ENCODE measurements at places on chromosomes 1 and 21.
A peak's percentile ranks its signal among the peaks of the same experiment; 100 is the strongest.

DNA sequence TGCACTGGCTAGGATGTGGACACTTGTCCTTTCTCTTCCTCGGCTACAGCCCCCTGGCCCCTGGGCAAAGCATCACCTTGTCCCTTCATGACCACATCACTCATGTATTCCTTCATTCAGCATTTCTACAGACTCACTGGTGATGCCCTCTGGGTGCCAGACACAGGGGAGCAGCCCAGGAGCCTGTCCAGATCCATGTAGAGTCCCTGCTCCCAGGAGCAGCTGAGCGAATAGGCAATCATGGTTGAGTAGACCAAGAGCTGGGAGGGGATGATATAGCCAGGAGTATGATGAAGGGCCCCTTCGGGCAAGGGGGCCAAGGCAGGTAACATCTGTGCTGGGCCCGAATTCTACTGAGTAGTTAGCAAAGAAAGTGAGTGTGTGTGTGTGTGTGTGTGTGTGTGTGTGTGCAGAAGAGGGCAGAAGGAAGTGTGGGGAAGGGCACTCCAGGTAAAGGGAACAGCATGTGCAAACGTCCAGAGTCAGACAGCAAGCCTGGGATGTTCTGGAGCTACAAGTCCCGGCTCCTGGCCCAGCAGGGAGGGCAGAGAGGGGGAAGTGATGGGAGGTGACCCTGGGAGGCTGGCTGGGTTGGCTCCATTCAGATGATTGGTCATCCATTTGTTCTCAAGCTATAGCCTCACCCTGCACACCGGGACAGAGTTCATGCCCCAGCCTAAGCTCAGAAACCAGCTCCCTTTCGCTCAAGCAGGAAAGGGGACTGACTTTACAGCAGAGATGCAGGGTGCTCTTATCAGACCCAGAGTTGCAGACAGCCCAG is 21.0 kb upstream of the PIK3CD start:
- DNase-seq: no peak

DNA sequence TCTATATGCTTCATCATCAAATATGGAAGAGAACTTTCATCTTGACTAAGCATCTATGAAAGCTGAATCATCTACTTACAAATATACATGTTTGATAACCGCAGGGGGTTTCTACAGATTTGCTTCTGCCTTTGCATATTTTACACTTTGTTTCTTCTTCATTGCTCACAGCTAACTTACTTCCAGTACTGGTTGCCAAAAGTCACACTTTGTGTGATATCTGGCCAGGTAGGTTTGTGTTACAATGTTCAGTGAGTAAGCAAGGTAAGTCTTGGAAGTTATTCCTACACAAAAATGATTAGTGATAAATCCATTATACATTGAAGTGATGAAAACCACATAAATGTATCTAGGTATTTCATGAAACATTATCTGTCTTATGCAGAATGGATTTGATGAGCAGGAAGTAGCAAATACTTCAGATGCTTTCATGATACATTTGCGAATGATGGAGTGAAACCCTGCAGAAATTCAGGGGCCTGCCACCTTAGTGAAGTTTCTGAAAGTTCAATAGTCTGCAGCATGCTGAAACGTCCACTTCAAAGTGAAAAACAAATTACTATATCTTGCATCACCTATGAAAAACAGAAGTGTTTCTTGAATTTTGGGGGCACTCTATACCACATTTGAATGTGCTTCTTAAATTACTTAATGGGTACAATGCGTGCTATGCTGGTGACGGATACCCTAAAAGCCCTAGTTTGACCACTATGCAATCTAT is 187.3 kb downstream of the ATP6V1G3 start:
- DNase-seq: no peak

- DNase-seq: no peak
Observed at GRCh38 chr1:48920851-48921250, 144.2 kb upstream of the BEND5 start.

DNA sequence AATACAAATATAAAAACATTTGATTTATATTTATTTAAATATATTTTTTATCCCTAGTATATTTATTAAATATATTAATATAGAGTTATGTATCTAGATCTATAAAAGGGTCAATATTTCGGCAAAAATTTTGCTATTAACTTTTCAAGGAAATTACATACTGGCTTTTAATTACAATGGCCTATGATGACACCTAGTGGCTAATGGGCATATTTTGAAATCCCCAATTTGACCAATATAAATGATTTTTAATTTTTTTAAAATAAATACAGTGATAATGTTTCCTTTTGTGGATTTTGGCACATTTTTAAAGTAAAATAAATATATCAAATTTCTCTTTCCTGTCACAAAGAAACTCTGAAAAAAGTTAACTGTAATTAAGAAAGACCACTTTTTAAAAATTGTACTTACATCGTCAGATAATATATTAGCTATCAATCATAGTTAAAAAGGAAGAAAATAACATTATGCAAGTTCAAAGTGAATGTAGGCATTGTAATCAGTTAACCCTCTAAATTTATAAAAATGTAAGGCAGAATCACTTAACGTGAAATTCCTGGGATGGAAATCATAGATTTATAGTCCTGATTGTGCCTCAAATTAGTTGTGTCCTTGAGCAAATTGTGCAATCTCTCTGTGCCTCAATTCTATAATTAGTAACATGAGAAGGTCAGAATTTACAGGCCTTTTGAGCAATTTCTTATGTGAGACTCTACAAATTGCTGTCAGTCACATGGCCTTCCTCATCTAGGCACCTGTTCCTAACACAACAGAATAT is 25.6 kb upstream of the RGS13 start:
- no peak for DNase-seq

- no peak for DNase-seq
Observed at GRCh38 chr1:173549813-173550212, 53.1 kb downstream of the SLC9C2 start.

- peak; percentile 47 for DNase-seq
Observed at GRCh38 chr1:20666804-20667203, 5.6 kb upstream of the DDOST start.

- no peak for DNase-seq
Observed at GRCh38 chr1:23759277-23759676, 16.0 kb downstream of the ELOA start.

- no peak for DNase-seq
Observed at GRCh38 chr1:217919683-217920388, 288.7 kb downstream of the SPATA17 start.

- DNase-seq: no peak
Observed at GRCh38 chr1:53254011-53254640, 15.8 kb upstream of the MAGOH start.

DNA sequence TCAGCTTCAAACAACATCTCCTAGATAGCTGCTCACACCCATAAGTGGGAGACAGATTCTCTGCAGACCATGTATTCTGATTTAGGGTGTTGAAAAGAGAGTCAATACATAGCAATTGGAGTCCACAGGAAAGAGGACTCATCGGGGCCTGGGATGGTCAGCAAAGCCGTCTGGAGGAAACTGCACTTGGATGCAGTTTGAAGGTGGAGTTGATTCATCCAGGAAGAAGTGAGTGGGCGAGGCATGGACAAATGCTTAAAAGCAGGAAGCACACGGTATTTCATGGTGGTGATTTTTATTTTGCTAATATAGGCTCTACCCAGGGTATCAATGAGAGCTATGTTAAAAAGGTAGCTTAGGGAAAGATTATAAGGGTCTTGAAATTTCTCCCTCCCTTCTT is 36.8 kb upstream of the DIRAS3 start:
- DNase-seq: no peak

DNA sequence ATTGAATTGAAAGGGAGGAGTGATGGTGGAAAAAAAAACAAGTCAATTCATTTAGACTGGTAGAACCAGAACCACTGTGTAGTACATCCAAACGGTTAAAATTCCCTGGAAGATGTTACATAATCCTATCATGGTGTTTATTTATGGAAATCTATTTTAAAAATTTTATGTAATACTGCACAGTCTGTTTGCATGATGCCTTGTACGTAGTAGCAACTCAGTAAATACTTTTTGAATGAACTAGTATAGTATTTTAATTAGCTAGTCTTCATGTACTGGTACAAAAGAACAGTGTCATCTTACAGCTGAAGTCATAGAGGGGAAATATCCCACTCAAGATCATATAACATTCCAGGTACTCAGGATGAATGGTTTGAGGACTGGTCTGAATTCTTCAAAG is 27.0 kb upstream of the IER5 start:
- no peak for DNase-seq

- DNase-seq: peak; percentile 40
Observed at GRCh38 chr1:112298558-112298957, 97.5 kb upstream of the CTTNBP2NL start.

- peak; percentile 98 for DNase-seq
Observed at GRCh38 chr1:154936555-154937084, at the start of gene PMVK. Gene PMVK (minus strand): TSS chr1:154936719. CDS start chr1:154936685, 34 bp downstream.

DNA sequence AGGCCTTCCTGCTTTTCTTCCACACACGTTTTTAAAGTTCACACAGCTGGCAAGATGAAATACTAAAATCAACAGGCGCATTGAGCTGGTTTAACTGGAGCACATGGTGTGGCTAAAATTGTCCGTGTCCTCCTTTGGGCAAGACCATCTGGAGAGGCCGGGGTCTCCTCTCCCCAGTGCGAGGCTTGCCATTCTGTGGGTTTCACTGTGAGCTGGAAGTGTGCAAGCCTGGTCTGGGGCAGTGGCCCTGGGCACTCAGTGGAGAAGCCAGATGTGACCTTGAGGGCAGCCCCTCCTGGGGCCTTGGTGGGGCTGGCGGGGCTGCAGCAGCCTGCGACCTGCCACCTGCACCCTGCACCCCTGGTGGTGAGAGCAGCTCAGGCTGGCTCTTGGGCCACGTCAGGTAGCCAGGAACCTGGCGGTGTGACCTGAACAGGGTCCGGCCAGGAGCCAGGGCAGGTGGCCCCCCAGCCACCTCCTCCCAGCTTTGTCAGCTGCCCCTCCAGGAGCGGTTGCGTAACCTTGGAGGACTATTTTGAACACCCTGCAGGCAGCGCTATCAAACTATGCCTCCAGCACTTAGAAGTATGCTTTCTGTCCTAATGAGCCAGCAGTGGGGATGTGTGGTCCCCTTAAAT is 52.4 kb downstream of the SLC37A1 start:
- DNase-seq: no peak

DNA sequence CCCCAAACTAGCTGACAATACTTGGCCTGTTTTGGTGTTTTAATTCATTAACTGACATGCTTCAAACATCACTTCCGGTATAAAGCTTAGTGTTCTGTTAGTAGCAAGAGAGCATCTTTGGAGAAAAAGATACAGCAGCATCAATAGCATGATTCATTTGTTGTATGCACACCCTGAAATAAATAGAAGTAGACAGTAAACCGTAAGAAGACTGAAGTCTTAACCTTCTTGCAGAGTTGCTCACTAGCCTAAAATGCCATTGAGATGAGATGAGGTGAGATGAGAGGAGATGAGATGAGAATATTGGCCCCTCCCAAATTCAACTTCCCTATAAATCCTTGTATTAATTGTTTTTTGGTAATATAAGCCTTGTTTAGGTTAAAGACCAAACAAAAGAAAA is 108.8 kb downstream of the TNFSF18 start:
- DNase-seq: no peak

DNA sequence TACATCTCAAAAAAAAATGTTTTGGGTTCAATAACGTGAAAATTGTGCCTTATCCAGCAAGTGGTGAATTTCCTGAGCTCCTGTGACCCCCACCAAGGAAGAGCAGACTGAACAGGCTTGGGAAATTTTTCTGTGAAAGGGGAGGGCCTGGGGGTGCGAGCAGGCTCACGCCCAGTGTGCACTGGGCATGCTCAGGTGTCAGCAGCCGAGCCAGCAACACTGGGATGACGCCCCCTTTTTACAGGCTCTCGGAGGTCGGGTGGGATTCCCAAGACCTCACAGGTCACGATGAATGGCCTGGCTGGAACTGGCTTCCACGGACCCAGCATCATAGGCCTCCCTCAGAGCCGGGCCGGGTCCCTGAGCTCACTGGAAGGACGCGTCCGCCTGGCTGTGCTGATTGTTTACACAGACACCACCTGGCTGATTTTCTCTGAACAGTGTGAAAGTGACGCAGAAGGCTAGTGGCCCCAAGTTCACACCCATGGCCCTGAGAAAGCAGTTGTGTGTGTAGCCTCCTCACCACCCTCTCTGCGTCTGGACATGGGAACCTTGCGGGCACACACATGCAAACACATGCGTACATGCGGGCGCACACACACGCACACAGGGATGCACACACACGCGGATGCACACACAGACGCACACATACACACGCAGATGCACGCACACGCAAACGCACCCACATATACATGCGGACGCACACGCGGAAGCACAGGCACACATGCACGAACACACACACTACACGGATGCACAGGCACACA is 9.2 kb downstream of the CSTB start:
- DNase-seq: no peak

- no peak for DNase-seq
Observed at GRCh38 chr1:77421504-77422233, 139.8 kb downstream of the AK5 start.

- DNase-seq: no peak
Observed at GRCh38 chr1:51433269-51433971, 85.6 kb downstream of the EPS15 start.

- no peak for DNase-seq
Observed at GRCh38 chr1:220338759-220339158, 66.5 kb upstream of the RAB3GAP2 start.

DNA sequence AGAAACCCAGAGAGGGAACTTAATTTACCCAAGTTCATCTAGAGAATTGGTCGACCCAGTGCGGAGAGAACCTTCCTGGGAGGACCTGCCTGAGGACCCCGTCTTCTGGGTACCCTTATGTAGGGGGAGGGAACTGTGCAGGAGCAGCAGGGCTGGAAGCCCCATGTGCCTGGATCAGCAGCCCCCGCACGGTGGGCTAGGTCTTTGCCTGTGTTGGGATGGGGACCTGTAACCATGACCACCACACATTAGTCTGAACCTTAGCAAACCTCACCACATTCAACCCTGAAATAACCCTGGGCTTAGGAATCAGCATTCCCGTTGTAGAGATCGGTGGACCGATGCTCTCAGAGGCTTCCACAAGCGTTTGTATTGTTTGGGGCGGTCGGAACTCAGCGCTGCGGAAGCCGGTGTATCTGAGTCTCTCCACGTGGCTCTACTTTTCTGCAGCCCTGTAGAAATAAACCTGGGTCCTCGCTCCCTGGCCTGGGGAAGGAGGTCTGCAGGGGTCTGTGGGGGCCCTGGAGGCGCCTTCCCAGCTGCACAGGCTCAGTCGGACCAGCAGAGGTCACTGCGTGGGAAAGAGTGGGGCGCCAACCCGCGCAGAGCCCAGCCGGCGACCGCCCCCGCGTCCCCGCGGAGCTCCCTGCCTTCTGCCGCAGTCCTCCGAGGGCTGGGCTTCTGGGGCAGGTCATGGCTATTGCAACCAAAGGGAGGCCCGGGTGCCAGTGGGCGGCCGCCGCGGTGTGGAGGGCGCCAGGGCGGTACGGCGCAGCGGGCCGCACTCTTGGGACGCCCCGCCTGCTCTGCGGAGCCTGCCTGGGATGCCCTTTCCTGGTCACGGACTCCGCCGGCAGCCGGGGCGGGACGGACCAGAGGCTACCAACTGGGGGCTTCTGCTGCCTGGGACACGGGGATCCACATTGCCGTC is 36.2 kb upstream of the KCNA10 start:
- DNase-seq: peak; percentile 21

DNA sequence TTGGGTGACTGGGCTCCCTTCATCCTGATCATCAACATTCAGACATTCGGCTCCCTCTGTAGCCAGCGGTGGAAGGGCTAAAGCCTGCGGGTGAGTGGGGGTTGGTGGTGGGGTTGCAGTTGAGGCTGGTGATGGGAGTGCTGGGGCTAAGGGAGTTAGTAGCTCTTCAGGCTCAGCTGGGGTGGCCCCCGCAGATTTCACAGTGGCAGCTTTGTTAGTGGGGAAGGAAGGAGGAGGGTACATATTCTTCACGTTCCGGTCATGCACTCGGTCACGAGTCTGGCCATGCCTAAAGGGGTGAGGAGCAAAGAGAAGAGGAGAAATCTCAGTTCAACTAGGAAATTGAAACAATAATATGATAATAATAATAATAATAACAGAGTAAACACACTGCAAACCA is 6.8 kb downstream of the PSMB4 start:
- no peak for DNase-seq

Measured in hepatic stellate cell (primary cell).